ENCODE measurements at places on chromosomes 4 and X. TPM values are rescaled to one million over a fixed set of nuclear protein-coding genes. Genes with fewer than 3 reads are reported as not detected.

The FGF16 gene
- total RNA-seq = 2.1 TPM

The ZRSR2 gene
- 8.4 TPM for total RNA-seq

The SCARB2 gene
- 181 TPM for total RNA-seq

- no peak for DNase-seq
These were observed 21.9 kb upstream of the WDR45 start for GRCh38 chrX:49101629-49101984.

The NEIL3 gene
- total RNA-seq = 1.7 TPM

All from endothelial cell (in vitro differentiated cells).